ENCODE measurements at places on chromosomes 6 and 20.

GRCh38 chr20:52496191-52496590, 304.6 kb upstream of the ZFP64 start:
- no peak for DNase-seq

DNA sequence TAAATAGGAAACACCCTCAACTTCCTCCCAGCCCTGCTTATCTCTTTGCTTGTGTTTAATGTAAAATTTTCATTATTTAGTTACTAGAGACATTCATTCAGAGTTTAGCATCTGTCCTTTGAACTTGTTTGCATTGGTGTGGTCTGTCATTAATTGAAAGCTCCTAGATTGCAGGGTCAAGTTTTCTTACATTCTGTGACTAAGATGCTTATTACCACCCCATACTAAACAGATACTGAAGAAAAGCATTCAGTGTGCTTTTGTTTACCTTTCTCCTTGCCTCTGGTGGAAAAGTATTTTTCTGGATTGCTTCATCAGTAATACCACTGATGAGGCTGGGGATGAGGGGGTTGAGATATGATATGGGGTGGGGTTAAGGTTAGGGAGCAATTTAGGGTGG, 199.0 kb downstream of the SAMD5 start:
- no peak for DNase-seq

DNA sequence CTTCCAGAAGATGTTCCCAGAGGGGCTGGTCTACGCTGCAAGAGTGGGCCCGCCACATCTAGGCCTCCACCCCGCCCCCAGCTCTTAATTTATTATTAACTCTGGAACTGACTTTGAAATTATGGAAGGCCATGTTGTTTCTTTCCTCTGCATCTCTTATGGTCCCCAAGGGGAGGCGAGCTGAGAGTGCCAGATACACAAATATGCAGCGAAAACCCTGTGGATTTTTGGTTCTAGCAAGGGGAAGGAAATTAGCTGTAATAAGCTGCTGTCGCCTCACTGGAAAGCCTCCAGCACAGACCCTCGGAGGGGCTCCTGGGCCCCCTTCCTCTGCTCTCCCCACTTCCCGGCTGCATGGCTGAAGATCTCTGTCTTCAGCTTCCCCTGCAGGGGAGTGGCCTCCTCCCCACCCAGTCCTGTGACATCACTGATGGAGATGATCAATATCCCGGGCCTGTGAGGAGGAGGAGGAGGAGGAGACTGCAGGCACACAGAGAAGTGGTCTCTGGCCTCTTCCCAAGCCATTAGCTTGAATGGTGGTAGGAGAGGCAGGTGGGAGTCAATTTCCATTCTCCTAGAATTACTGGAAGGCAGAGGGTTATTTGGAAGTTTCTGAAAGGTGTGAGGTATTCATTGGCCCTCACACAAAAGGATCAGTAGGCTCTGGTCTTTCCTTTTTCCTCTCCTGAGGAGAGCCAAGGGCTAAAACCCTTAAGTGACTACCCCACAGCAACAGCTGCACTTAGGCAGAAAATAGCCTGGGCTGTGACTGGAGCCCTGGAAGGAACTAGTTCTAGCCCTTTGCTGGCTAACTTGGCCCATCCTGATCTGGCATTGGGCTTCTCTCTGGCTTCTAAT, 39.7 kb upstream of the CCDC167 start:
- DNase-seq, result no peak

GRCh38 chr6:42744351-42744893, 1.5 kb downstream of the TBCC start:
- no peak for DNase-seq

DNA sequence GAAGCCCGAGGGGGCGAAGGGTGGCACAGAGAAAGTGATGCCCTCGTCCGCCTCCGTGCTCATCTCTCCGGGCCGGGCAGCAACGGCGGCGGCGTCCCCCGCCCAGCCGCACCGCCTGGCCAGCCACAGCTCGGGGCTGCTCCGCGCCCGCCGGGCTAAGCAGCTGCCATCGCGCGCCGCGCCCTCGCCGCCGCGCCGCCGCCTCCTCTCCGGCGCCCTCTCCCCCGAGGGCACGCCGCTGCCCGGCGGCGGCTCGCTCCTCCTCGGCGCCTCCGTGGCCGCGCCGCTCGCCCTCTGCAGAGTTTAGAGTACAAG, 225 bp downstream of the MAP3K5 start:
- DNase-seq, result no peak

DNA sequence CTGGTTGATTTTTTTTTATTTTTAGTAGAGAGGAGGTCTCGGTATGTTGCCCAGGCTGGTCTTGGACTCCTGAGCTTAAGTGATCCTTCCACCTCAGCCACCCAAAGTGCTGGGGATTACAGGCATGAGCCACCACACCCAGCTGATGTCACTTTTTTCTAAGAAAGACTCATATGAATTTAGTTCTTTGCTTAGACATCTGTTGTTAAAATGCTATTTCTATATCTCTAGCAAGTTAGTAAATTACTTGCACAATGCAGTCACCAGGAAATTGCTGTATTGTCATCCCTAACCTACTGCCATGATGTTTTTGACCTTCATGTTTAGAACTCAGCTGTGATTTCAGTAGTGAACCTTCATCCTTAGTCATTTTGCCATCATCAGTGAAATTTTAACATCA, 5.7 kb downstream of the KDM1B start:
- DNase-seq, result no peak

DNA sequence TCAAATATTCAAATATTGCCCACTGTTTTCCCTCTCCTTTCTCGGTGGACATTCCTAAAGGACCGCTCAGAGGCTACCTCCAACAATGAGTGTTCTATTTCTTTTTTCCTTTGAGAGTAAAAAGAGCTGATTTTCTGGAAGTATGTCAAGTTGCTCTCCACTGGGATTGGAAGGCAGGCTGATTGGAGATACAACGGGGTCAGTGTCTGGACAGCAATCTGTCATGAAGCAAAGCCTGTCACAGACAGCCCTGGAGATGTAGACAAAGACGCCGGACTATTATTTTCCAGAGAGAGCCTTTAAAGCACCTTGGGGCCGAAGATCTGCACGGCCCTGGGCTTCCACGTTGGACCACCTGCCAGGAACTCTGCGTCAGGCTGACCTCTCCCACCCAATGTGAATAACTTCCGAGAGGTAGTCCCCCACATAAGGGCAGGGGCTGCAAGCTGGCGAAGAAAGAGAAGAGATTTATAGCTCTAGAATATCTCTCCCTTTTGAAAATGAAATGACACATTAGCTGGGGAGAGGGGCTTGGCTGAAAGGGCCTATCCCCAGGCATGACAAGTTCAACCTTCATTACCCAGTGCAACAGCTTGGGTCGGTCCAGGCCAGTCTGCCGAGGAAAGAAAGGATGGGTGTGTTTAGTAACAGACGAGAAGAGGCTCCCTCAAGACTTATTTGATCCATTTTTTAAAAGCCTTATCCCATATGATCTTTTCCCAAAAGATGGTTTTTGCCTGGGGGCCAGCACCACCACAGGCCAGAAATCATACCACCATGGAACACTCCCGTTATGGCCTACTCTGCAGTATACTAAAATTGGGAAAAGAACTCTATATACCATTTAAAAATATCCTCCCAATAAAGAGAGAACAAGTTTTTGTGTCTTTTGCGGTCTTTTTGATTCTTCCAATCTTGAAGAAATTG, 131.1 kb downstream of the OLIG3 start:
- DNase-seq, result no peak

GRCh38 chr6:155542036-155542435, 86.4 kb upstream of the NOX3 start:
- no peak for DNase-seq

- DNase-seq, result no peak
Observed at GRCh38 chr6:118844915-118845314, 49.0 kb upstream of the ASF1A start.

DNA sequence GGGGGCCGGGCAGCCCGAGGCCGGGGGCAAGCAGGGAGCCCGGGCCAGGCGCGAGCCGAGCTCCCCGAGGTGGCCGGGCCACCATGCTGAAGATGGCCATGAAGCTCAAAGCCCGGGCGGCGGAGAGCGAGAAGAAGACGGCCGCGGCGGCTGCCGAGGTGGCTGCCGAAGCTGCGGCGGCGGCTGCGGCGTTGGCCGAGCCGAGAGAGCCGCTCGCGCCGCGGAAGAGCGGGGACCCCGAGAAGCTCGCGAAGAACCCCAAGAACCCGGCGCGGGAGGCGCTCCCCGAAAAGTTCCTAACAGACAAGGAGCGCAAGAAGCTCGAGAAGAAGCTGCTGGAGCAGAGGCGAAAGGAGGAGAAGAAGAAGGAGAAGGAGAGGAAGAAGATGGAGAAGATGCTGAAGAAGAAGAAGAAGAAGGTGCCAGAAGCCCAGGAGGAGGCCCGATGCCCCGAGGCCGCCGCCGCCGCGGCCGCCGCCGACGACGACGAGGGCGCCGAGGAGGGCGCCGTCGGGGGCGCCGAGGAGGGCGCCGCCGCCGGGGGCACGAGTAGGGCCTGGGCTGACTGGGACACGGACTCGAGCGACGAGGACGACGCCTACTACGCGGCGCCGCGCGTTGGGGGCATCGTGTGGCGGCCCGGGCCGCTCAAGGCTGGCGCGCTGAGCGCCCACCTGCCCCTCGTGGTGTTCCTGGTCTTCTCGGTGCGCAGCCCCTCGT, 37.4 kb downstream of the GNAS start:
- DNase-seq, result no peak

- DNase-seq, result no peak
Observed at GRCh38 chr20:10611357-10611756, 62.4 kb downstream of the JAG1 start.

GRCh38 chr6:87210979-87211378, 55.6 kb downstream of the ZNF292 start:
- no peak for DNase-seq
